ENCODE measurements at places on chromosomes 3 and 15.

GRCh38 chr3:96083610-96084009 is 730.8 kb upstream of the EPHA6 start:
- DNase-seq = no peak

DNA sequence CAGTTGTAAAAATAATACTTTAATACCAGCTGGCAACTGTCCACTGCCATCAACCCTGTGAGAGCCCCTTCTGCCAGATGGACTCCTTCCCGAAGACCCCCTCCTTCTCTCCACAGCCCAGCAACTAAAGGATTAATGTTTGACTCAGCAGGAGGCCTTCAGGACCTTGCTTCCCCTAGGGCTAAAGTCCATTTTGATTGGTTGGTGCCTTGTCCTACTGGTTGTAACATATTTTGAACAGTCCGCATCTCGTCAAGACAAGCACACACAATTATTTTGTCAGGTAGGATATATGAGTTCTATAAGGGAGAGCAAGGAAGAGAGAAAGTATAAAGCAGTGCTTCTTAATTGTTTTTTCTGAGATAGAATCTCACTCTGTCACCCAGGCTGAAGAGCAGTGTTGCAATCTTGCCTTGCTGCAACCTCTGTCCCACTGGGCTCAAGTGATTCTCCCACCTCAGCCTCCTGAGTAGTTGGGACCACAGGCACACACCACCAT is 18.6 kb downstream of the ACOX2 start:
- DNase-seq = no peak

GRCh38 chr3:30693470-30694120 is 87.2 kb downstream of the TGFBR2 start:
- no peak for DNase-seq

DNA sequence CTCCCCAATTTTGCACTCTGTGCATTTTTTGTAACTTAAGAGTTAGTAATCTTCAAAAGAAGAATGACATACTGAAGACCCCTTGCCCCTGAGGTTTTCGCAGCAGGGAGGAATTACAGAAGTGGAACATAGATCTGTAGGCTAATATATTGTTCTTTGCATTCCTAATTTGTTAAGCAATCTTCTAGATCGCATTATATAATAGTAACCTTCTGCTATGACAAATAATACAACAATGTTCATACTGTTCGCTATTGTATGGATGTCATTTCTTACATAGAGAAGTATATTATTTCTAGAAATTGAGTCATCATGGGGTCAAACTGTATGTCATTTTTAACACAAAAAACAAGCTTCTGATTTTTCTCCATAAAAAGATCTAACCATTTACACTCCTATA is 95.8 kb upstream of the TGFBR2 start:
- no peak for DNase-seq

DNA sequence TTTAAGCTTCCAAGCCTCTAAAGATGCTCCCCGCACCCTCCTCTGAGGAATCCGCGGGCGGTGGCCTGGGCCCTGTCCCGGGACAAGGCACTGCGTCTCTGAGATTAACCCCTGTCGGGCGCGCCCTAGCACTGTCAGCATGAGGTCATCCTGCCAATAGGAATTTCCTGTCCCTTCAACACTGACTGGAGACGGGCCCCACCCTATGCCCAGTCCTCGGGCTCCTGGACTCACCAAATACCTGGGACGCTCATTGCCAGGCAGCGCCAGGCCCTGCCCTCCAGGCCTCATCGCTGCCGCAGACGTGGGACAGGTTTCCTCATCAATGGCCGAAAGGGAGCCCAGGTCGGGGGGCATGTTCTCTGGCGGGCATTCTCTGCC is 67.6 kb upstream of the SH3GL3 start:
- DNase-seq = no peak

GRCh38 chr3:13262493-13263211 is 157.5 kb downstream of the NUP210 start:
- DNase-seq = no peak

DNA sequence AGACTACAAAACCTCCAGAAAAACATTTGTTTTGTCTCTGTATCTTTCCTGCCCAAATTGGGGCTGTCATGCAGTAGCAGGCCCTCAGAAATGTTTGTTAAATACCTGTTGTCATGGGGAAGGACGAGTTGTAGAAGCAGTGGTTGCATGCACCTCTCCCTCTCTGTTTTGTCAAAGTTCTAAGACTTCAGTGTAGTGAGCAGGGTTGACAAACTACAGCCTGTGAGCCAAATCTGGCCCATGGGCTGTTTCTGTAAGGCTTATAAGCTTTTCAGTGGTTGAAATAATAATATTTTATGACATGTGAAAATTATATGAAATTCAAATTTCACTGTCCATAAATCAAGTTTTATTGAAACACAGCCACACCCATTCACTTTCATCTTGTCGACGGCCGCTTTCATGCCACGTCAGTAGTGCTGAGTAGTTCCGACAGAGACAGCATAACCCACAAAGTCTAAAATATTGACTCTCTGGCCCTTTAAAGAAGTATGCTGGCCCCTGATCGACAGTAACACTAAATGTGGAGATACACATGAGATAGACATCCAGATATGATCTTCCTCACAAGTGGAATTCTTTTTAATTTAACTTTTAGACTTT is 102.9 kb downstream of the PDZRN3 start:
- no peak for DNase-seq

GRCh38 chr3:193680220-193680619 is 87.2 kb downstream of the OPA1 start:
- DNase-seq = no peak

GRCh38 chr15:68281008-68281407 is 3.5 kb downstream of the FEM1B start:
- DNase-seq = no peak
